Activated CD8-positive, alpha-beta memory T cell treated with anti-CD3 and anti-CD28 coated beads for 4 hours (primary cell): ENCODE measurements at places on chromosomes 5 and 9.

GRCh38 chr5:66909364-66909763 lies 287.2 kb downstream of the CD180 start:
- DNase-seq, result no peak

GRCh38 chr5:77637998-77638762 lies at the start of gene OTP:
TSS of gene OTP (minus strand) at chr5:77638713. CDS start at chr5:77638549, 164 bp downstream.
- DNase-seq, result no peak

DNA sequence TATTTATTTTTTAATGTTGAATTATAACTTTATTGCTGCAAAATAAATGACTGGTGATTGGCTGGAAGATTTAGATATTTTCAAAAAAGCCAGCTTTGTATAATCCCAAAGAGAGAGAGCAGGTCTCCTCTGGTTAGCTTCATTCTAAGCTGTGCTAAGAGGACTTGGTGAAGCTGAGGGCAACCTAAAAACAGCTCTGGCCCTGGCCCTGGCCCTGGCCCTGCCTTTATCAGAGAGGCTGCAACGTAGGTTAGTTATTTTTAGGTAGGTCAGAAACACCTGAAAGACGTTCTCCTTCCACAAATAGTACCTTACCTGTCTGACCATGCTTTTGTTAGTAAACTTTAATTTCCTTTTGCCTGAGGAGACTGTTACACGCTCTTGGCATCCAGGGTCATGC lies 58.7 kb downstream of the KLF9 start:
- no peak for DNase-seq

DNA sequence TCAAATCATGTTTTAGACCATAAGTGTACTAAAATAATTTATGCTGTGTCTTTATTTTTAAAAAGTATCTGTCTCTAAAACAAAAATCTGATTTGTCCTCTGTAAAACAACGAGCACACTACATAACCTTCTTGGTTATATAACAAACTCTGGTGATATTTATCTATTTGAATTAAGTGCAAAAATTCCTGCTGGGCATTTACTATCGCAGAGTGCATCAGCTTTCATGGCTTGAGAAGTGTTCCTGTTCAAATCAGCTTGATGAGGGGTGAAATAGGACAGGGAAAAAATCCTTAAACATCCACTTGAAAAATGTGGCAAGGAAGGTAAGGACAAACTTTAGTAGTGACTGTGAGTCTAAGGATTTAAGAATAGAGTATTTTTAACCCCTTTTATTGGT lies 65.3 kb downstream of the PRR16 start:
- DNase-seq, result no peak

DNA sequence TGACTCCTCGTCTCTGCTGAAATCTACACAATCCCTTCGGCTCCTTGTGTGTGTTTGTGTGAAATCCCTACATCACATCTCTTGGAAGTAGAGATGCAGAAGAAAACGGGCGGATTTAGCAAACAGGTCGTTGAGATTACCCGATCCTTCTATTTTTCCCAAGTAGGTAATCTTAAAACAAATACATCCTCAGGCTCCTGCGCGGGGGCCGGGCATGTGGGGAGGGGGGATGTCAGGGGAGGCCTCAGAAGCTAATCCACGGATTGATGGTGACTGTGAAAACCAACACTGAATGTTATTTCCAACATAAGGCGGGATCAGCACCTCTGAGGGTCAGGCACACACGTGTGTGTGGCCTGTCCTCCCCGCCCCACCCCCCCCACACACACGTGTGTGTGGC lies 137.8 kb downstream of the ROR2 start:
- no peak for DNase-seq

DNA sequence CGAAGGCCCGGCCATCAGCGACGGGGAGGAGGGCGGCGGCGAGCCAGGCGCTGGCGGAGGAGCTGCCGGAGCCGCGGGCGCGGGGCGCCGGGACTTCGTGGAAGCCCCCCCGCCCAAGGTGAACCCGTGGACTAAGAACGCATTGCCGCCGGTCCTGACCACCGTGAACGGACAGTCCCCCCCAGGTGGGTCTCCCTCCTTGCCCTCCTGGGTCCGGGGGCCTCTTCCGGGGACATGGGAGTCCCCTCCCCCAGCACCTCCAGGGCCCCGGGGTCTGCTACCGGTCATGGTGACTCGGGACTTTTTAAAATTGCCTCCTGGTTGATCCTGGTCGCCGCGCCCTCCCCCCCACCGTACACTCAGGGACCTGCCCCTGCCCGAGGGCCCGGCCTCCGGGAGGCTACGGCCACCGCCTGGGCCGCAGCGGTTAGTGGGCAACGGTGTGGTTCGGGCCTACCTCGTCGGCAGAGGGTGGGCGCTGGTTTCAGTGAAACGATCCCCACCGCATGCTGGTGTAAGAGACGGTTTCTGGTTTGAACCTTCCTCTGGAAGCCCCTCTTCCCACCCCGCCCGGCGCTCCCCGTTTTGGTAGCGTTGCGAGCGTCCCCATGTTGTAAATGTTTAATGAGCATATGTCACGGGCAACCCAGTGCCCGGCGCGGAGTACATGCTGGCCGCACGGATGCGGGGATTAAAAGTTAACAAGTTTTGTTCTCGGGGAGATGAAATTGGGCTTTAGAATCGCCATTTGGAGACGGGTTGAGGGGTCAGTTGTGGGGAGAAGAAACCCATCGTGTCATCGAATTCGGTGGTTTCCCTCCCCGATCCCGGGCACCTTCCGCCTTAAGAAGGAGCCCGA lies 1.1 kb downstream of the LARP1 start:
- DNase-seq, result peak; percentile 13

DNA sequence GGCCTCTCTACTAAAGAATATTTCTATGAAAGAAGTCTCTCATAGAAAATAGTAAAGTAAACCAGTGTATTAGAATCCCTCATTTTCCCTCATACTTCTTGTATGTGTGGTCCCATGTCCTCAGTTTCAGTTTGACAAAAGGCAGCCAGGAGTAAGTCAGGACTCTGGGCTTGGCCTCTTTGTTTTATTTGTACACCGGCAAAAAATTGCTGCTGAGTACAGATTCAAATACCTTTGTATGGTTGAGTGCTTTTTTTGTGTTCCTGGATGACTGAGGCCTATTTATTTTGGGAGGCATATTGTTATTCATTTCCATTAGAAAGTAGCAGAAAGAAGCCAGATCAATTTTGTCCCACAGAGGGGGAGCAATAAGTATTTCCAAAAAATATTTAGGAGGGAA lies 47.3 kb upstream of the CEP78 start:
- DNase-seq, result no peak

DNA sequence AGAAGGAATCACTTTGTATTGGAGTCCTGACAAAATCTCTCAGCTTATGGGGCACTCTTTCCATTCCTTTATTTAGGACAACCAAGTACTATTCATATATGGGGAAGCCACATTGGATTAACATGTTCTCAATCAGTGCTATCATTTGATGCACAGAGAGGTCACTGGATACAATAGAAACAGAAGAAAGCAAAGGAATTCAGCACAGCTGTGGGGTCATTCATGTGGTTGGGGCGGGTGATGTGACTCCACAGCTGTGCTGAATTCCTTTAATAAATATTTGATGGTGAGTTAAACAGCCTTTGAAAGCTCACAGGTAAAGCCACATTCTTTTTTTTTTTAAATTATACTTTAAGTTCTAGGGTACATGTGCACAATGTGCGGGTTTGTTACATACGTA lies 854 bp upstream of the TEX48 start:
- no peak for DNase-seq

- no peak for DNase-seq
Measured at GRCh38 chr9:24096756-24097155, 270.7 kb upstream of the ELAVL2 start.

- no peak for DNase-seq
Measured at GRCh38 chr5:28648108-28648507, 1609.7 kb upstream of the CDH9 start.

- DNase-seq, result no peak
Measured at GRCh38 chr9:137827908-137828526, 49.6 kb upstream of the CACNA1B start.

- DNase-seq, result no peak
Measured at GRCh38 chr5:122730037-122730436, 44.8 kb upstream of the SNX2 start.

GRCh38 chr5:61048534-61048933 lies 103.5 kb downstream of the NDUFAF2 start:
- DNase-seq, result no peak

DNA sequence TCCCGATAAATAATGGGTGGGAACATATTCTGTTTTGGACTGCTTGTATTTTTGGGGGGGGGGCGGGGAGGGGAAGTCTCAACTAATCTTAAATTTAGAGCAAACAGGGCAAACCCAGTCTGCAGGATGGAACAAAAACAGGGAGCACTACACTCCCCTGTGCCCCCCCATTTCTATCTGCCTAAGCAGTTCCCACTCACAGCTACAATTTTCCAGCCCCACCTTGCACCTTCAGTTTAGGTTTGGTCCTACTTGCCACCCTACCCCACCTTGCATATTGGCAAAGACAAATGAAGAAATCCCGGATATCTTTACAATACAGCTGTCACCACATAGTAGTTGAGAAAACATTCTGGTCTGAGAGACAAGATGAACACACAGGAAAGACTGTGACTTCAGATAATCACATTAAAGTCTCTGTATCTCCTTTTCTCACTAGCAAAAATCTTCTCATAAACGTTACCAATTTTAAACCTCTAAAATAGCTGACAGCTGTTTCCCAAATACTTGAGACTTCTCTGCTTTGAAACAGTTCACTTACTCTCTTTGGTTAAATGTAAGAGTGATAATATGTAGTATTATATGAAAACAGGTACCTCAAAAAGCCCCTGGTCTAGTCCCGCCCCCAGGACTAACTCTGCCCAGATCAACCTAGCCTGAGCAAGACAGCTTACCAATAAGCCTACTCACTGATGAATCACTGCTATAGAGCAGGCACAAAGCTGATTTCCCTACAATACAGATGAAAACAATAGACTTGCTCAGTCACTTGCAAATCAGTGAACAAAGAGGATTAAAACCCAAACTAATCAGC lies 5.2 kb upstream of the RAPGEF6 start:
- no peak for DNase-seq

GRCh38 chr5:55383254-55383653 lies 75.5 kb downstream of the MTREX start:
- DNase-seq, result no peak

DNA sequence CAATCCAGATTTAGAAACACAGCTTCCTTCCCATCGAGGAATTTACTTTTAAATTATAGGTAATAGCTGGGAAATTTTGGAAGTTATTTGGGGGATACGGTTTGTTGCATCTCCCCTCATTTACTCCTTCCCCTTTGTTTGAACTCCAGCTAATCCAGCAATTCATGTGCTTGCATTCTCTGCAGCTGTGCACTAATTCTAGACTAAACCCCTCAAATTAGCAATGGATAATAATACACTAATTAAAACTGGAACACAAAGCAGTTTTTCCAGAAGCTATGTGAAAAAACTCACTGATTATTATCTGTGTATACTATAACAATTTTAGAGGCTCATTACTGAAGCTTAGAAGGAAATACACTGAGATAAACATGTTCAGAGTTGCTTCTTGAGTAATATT lies 751.2 kb upstream of the ZNF608 start:
- DNase-seq, result no peak

DNA sequence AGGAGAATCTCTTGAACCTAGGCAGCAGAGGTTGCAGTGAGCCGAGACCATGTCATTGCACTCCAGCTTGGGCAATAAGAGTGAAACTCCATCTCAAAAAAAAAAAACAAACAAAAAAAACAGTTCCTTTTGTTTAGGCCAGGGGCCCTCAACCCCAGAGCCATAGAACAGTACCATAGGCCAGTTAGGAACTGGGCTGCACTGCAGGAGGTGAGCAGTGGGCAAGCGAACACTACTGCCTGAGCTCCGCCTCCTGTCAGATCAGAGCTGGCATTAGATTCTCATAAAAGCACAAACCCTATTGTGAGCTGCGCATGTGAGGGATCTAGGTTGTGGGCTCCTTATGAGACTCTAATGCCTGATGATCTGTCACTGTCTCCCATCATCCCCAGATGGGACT lies 49.1 kb upstream of the SUB1 start:
- DNase-seq, result no peak
